ENCODE measurements at places on chromosomes 5 and 9. TPM values are rescaled to one million over a fixed set of nuclear protein-coding genes. Genes with fewer than 3 reads are reported as not detected.

PTGS1 gene
- total RNA-seq: not detected

SPINK1 gene
- not detected for total RNA-seq

IL7R gene
- 533 TPM for total RNA-seq

NREP gene
- total RNA-seq: 27.3 TPM

TEK gene
- total RNA-seq: not detected

PCDHB4 gene
- total RNA-seq: not detected

PCDHGB7 gene
- 0.07 TPM for total RNA-seq

DMGDH gene
- total RNA-seq: not detected

OR1J2 gene
- total RNA-seq: not detected

CEL gene
- total RNA-seq: 3.5 TPM

CRHBP gene
- total RNA-seq: not detected

PCDHA9 gene
- total RNA-seq: not detected

AIF1L gene
- total RNA-seq: 0.37 TPM

ALDH7A1 gene
- 3.6 TPM for total RNA-seq

RORB gene
- not detected for total RNA-seq

PCDHB12 gene
- not detected for total RNA-seq

HAPLN1 gene
- total RNA-seq: not detected

FBN2 gene
- total RNA-seq: not detected

CSF1R gene
- 0.08 TPM for total RNA-seq

STC2 gene
- total RNA-seq: 11.7 TPM

CCDC112 gene
- total RNA-seq: 2.1 TPM

GMCL2 gene
- total RNA-seq: not detected

FOXD4L4 gene
- total RNA-seq: 0.37 TPM

MCIDAS gene
- total RNA-seq: not detected

SNX30 gene
- 7.4 TPM for total RNA-seq

HTR4 gene
- not detected for total RNA-seq

SHROOM1 gene
- 0.42 TPM for total RNA-seq

PAEP gene
- not detected for total RNA-seq

SH2D3C gene
- total RNA-seq: 67.9 TPM

PCAT7 gene
- total RNA-seq: not detected

PCDHGA1 gene
- 0.05 TPM for total RNA-seq

NSG2 gene
- total RNA-seq: not detected

CERCAM gene
- total RNA-seq: 0.37 TPM
